ENCODE measurements at places on chromosomes 5 and 9.

DNA sequence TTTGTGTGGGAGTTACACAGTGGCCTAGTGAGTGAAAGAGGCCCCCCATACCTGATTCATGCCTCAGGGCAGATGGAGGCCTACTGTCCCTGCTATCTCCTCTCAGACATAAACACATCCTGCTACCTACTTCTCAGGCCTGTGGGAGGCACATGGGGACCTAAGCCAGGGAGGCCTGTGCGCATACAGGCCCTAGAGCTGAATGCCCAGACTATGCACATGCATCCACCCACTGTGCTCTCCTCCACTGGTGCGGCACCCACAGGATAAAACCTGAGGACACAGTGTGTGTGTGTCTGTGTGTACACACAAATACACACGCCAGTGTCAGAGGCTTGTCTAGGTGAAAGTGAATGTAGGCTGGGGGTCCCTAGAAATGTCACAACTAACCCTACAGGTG, 1.4 kb downstream of the PAX5 start:
- no peak for DNase-seq

GRCh38 chr9:122379340-122379739, 8.5 kb downstream of the PTGS1 start:
- no peak for DNase-seq

DNA sequence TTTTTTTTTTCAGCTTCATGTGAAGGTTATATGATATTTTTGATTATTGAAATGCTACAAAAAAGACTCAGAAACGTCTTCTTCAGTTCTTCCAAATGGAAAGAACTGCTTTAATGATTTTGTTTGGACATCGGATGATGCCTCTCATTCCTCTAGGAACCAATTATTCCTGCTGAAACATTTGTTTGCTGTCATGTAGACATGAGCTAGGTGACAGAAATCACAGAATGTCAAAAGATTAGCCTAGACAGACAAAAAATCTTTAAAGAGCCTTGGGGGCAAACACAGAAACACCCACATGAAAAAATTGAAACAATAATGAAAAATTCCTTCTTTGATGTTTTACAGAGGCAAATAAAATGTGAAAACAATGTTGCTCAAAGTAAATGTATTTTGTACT, 244.2 kb upstream of the EDIL3 start:
- DNase-seq = no peak

DNA sequence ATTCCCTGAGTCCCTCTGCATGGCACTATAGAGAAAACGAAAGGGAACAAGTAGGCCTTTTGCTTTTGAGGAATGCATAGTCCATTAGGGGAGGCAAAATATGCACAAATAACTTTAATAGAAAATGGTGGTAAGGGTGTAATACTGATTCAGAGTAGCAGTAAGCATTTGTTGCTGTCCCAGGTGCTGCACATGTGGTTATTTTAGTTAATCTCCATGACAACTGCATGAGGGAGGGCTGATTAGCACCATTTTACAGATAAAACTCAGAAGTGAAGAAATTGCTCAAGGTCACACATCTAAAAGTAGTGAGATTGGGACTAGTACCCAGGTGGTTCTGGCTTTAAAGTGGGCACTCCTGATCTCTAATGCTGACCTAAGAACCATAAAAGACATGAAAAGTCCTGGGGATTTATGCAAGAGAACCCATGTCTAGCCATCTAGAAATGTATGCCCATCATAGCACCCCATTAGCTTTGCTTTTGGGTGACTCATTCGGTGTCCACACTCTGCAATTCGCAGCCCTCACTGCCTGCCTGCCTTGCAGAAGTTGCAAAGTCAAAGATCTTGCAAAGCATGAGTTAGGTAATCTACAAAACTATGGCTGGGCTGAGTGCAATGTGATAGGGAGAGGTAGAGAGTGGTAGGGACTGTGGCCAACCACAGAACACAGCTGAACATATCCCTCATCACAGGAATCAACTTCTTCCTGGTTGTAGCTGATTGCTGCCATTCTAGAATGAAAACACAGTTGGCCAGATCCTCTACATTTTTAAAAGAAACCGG, 195.2 kb downstream of the PTTG1 start:
- DNase-seq = no peak

DNA sequence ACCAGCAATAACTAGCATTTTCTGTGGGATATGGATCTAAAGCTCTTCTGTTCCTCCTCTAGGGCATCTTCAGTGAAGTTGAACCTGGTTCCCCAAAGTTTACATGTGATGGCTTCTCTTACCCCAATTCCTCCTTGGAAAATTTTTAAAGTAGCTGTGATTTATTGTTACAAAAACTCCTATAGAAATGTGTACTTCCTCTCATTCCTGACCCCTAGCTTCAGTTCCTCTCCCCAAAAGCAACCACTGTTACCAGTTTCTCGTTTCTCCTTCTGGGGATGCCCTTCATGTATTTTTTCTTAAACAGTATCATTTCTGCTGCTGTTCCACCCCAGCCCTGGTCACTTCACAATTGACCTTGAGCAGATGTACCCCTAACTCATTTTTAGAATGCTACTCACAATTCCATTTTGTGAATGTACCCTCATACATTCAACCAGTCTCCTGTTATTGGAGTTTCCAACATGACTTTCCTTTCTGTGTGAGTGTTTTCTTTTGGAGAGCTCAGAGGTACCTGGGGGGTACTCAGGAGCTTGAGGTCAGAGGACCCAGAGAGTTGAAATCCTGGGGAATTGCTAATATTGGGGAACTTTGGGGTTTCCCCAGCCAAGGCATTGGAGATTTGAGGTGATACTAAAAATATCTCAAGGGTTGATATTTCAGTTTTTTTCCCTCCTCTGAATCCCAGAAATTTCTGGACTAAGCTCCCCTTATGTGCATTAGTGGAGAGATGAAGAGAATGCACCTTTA, 18.6 kb upstream of the GLRX start:
- DNase-seq = no peak

- DNase-seq = no peak
Observed at GRCh38 chr9:134128727-134129679, 6.9 kb upstream of the WDR5 start.

- DNase-seq = no peak
Observed at GRCh38 chr5:58985311-58985710, 402.4 kb downstream of the RAB3C start.

- no peak for DNase-seq
Observed at GRCh38 chr9:126225611-126226609, 100.7 kb upstream of the MVB12B start.

- no peak for DNase-seq
Observed at GRCh38 chr9:133075925-133076630, 14.3 kb downstream of the CEL start.

Data from Caco-2 (cell line).